Spinal cord (tissue), 10 donors: ENCODE measurements at places on chromosomes 7 and 10. TPM values are rescaled to one million over a fixed set of nuclear protein-coding genes. Genes with fewer than 3 reads are reported as not detected.

- no peak for DNase-seq
These were observed 55.9 kb downstream of the ATXN7L1 start for GRCh38 chr7:105820363-105821066.

GRCh38 chr7:79547132-79547531 lies 93.7 kb upstream of the MAGI2 start:
- no peak for DNase-seq

The TSPAN14 gene
- 38.7 TPM for total RNA-seq

The OR2A12 gene
- not detected for total RNA-seq

The CDH23 gene
- total RNA-seq, result 15.6 TPM

The VWDE gene
- total RNA-seq, result 4.9 TPM
